ENCODE measurements at places on chromosomes 5 and 9.
A peak's percentile ranks its signal among the peaks of the same experiment; 100 is the strongest.

DNA sequence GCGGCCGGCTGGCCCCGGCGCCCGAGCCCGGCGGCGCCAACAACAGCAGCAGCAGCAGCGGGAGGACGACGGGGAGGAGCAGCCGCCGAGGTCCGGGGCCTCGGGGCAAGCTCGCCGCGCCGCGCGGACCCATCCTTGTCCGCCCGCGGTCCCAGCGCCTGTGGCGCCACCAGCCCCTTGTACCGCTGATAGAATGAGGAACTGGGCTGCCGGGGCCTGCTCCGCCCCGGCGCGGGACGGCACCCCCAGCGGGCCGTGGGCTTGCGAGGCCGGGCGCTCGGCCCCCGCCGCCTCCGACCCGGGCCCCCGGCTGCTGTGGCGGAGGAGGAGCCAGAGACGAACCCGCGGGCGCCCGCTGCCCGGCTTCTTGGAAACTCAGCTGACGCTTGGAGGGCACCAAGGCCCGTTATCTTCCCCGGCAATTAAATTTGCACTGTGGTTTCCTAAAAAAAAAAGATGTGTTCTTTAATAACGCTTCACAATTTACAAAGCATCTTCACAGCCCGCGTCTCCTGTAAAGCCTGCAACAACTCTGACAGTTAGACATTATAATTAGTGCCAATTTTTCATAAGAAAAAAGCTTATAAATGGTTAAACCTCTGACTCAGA, at the start of gene ARSB:
TSS of gene ARSB (minus strand) at position 195 of the 609 bp plus-strand sequence. CDS start at position 133, 62 bp downstream.
- DNase-seq = peak; percentile 61

DNA sequence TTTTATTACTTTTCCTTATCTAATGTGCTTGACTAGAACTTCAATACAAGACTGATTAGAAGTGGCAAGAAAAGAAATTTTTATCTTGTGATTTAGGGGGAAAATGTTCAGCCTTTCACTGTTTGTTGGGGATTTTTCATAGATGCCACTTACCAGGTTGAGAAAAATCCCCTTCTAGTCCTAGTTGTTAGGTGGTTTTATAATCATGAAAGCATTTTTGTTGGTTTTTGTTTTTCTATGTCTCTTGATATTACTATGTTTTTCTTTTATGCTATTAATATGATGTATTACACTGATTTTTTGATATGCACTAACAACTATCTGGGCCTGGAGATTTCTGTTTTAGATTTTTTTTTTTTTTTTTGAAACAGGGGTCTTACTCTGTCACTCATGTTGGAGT, 134.0 kb downstream of the PARP8 start:
- no peak for DNase-seq

DNA sequence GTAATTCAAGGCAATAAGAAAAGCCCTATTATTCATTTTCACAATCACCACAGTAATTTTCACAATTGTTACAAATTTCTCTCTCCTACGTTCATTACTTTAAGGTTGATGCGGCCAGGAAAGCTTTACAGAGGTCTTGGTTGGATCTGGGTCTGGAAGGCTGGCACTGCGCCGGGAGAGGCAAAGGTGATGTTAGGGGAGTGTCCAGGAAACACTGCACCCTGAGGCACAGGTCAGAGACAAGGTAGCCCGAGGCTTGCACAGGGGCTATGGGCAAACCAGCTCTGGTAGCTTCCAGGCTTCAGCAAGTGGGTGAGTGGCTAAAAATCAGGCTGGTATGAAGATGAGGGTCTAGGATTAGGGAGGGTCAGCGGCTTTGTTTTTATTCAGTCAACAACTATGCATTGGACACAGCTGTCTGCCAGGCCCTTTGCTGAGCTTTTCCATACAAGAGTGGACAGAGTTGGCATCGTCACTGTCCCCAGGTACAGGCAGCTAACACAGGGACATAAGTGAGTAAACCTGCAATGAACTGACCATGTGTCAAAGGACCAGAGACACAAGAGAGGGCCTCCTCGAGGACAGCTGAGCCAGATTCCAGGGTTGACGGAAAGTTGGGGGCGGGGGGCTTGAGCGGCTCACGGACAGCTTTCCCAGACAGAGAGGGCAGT, 12.4 kb upstream of the TENT4A start:
- no peak for DNase-seq

DNA sequence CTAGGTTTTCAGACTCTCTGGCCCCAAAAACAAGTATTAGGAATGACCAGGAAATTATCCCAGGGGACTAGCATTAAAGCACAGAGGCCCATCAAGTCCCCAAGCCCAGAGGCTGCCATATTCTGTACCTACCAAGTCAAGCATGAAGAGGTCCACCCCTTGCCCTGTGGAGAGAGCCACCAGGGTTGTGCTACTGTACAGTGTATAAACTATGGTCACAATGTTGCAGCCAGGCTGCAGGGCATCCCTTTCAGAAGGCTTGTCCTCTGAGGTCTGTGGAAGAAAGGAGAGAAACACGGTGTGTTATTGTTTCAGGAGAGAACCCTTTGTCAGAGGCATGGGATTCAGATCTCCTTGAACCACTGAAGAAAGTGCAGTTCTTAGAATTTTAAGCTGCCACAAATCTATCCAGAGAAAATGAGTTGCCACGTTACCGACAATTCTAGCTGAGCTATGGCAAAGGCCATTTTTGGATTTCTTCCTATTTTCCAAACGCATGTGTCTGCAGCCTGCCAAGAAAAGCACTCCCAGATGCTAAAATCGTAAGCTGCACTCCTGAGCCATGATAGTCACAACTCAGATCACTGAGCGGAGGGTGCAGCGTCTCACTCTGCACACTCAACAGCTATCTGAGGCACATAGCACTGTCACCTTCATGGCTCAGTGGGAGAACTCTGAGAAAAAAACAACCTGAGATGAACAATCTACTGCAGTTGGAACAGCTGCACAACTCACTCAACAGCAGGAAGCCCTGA, 45.5 kb upstream of the SPATA31E1 start:
- DNase-seq = peak; percentile 1

DNA sequence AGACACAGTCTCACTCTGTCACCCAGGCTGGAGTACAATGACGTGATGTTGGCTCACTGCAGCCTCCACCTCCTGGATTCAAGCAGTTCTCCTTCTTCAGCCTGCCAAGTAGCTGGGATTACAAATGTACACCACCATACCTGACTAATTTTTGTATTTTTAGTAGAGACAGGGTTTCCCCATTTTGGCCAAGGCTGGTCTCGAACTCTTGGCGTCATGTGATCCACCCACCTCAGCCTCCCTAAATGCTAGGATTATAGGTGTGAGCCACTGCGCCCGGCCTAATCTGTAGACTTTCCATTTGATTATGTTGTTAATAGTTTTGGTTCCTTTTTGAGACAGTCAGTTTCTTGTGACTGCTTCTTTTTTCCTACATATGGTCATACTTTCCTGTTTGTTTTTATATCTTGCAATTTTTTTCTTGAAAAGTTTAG, 31.0 kb downstream of the MTREX start:
- no peak for DNase-seq

- no peak for DNase-seq
Measured at GRCh38 chr5:32042551-32042961, 131.6 kb downstream of the GOLPH3 start.

- DNase-seq = peak; percentile 16
Measured at GRCh38 chr9:97740848-97741821, 44.0 kb upstream of the XPA start.

GRCh38 chr5:121313886-121314285, 537.8 kb upstream of the FTMT start:
- no peak for DNase-seq

DNA sequence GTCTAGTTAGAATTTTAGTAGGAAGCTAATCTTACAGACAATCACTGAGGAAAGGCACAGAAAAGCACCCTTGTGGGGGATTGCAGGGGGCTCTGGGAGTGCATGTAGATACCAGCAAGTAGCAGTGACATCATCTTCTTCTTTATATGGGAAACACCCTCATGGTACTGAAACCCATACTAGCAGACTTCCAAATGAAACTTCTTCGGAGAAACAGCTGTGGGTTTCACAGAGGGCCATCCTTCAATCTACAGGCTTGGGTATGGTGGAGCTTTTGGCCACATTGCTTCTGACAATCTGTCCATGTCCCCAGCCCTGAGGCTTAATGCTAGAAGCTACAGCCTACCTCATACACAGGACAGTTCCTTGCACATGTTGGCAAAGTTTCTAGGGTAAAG, 165.2 kb upstream of the NFIB start:
- no peak for DNase-seq

- no peak for DNase-seq
Measured at GRCh38 chr5:40037713-40038112, 612.9 kb upstream of the DAB2 start.

- no peak for DNase-seq
Measured at GRCh38 chr5:55771175-55771655, 33.4 kb downstream of the DDX4 start.

- no peak for DNase-seq
Measured at GRCh38 chr5:170206958-170207357, 25.8 kb upstream of the C5orf58 start.

DNA sequence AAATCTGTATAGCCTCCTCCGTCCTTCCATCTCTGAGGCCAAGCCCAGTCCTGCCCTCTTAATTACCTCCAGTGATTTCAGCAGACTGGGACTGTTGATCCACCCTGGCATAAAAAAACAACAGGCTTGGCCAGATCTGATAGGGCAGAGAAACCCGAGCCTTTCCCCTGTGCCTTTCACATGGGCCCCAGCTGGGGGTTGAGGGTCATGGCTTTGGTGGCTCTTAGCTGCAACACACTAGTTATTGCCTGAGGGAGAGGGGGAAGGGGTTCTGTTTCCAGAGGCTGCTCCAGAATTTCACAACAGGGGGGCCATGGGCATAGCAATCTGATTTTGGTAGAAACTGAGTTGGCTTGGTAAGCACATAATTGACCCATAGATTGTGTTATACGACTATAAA, 21.2 kb upstream of the PANK3 start:
- no peak for DNase-seq

GRCh38 chr5:109111680-109112079, 298.1 kb downstream of the PJA2 start:
- no peak for DNase-seq

GRCh38 chr5:73497497-73498056, 665 bp upstream of the BTF3 start:
- DNase-seq = peak; percentile 40

GRCh38 chr9:99823681-99824377, 2.1 kb downstream of the NR4A3 start:
- no peak for DNase-seq

Measured in midbrain (tissue), 1 donor.